Spleen (tissue), 13 donors: ENCODE measurements at places on chromosomes 16 and 17. TPM values are rescaled to one million over a fixed set of nuclear protein-coding genes. Genes with fewer than 3 reads are reported as not detected.

Gene HSD17B1
- 0.54 TPM for total RNA-seq

Gene TADA2A
- 19.0 TPM for total RNA-seq

Gene MMP2
- 162 TPM for total RNA-seq

Gene CACNG1
- total RNA-seq: not detected

Gene XYLT2
- 17.9 TPM for total RNA-seq

Gene PRKCB
- 176 TPM for total RNA-seq

GRCh38 chr17:72038427-72038826, 82.4 kb upstream of the SOX9 start:
- no peak for DNase-seq

GRCh38 chr17:4221899-4222659, 41.7 kb downstream of the ANKFY1 start:
- no peak for DNase-seq
